ENCODE measurements at places on chromosomes 6 and 20.

DNA sequence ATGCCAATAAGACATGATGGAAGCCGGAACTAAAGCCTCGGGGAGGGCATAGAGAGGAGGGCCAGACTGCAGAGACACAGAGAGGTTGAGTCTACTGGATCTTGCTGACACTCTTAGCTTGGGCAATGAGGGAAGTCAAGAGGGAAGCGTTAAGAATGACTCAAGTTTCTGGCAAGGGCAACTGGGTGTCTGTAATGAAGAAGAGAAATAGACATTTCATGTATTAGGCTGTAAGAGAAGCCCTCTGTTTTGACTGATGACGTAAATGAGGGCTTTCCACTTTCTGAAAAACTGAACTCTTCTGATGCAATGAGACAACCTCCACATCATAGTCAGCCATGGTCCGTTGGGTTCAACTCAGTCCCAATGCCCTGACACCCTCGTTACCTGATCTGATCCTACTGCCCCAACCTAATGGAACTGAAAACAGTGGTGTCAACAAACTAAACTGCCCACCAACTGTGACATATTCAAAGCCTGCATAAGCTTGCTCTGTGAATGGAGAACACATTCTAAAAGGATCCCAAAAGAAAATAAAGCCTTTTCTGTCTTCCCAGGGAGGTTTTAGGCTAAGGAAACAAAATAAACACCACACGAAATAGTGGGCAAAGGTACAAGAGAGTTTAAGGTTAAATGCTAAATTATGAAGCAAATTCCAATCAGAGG, 45.8 kb upstream of the PNRC1 start:
- DNase-seq: no peak

GRCh38 chr6:23307516-23307915, 738.1 kb downstream of the HDGFL1 start:
- no peak for DNase-seq

DNA sequence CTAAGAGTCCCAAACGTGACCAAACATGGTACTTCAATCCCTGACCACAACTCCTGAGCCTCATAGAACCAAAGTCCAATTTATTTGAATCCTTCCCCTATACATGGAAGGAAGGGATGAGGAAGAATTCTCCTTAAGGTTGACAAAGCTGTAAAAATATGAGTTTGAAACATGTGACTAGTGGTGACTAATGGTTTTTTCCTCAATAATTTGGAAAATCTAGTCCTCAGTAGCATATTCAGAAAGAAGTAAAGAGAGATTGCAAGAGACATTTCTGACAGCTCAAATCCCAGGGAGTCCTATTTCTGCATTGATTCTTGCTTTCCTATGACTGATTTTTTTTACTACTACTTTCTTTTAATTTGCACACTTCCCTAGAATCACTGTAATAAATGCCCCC, 443.7 kb downstream of the FRK start:
- DNase-seq: no peak

DNA sequence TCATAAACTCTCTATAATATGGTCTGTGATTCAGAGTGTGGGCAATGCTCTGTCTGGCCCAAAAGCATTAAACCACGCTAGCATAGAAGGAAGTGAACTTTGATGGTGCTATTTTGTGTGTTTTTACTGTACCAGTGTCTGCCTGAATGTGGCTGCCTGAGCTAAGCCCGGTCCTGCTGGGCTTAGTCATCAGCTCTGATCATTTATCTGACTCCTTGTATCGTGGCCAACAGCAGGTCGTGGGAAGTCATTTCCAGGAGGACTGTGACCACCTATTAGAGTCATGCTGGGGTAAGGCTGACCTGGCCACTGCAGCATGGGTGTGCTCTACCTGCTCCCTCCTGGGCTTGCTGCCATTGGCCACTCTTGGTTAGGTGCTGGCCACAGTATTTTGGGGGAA, 239.1 kb upstream of the CEP162 start:
- no peak for DNase-seq

- DNase-seq: no peak
Measured at GRCh38 chr6:130188207-130188899, 34.4 kb downstream of the SAMD3 start.

GRCh38 chr6:43968110-43968965, 158.9 kb downstream of the MRPL14 start:
- DNase-seq: no peak

Data from activated CD4-positive, alpha-beta T cell treated with anti-CD3 and anti-CD28 coated beads, Interleukin-2, amount 50 U/mL, for 4 hours (primary cell).